ENCODE measurements at places on chromosomes 2 and 18.

GRCh38 chr18:6236258-6236657 lies 178.5 kb downstream of the L3MBTL4 start:
- peak; percentile 8 for DNase-seq

GRCh38 chr2:239467956-239468490 lies 67.2 kb upstream of the HDAC4 start:
- no peak for DNase-seq

GRCh38 chr2:208139447-208139846 lies 6.5 kb downstream of the CRYGB start:
- DNase-seq, result no peak

GRCh38 chr2:196159221-196159892 lies 12.0 kb downstream of the STK17B start:
- DNase-seq, result no peak

GRCh38 chr2:238905224-238905623 lies 57.3 kb downstream of the TWIST2 start:
- DNase-seq, result no peak

- no peak for DNase-seq
Measured at GRCh38 chr2:36568516-36569246, 29.3 kb downstream of the FEZ2 start.

GRCh38 chr2:127054996-127055785 lies 51.8 kb downstream of the BIN1 start:
- no peak for DNase-seq

Data from suppressor macrophage treated with lipopolysaccharide for 4 hours (primary cell).